Activated T-cell treated with anti-CD3 and anti-CD28 coated beads, Interleukin-2, amount 50 U/mL, for 48 hours (primary cell): ENCODE measurements at places on chromosomes 2 and 18.
A peak's percentile ranks its signal among the peaks of the same experiment; 100 is the strongest.

DNA sequence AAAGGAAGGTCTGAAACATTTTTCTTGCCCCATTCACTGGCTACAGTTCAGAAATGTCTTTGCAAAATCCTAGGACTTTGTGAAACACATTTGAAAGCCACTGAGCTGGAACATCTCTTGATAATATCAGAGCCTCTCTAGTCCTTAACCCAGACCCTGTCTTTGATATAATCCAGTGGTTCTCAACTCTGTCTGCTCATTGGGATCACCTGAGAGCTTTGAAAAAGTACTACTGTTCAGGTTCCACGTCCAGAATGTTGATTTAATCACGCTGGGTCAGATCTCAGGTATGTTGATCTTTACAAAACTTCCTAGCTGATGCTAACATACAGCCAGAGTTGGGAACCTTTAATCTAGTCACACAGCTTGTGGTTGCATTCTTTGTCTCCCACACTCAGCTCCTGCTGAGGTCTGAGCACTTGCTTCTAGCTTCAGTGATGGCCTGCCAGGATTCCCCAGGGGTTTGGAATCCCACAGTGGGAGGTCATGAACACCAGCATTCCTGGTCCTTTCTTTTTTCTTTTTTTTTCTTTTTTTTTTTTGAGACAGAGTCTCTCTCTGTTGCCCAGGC is 262.7 kb downstream of the SETBP1 start:
- no peak for DNase-seq

- no peak for DNase-seq
Measured at GRCh38 chr2:178284613-178285286, 90.4 kb downstream of the OSBPL6 start.

GRCh38 chr2:19351899-19352697 is 6.3 kb downstream of the OSR1 start:
- peak; percentile 21 for DNase-seq

DNA sequence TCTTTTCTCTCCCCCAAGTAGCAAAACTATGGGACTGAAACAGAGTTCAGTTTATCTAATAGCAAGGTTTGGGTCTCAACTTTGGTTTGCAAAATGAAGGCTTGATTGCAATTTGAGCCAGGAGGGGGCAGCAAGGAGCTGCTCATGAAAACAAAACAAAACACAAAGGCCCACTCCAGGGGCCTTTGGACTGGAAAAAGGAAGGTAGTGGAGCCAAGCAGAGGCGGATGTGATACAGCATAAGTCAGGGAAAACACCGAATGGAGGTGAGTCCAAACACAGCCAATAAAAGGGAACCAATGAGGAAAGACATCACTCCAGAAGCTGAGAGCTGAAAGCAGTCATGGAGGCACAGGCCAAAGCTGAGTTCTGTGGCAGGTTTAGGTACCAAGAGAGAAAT is 799.7 kb upstream of the ACVR2A start:
- DNase-seq: peak; percentile 70

- DNase-seq: no peak
Measured at GRCh38 chr2:136156411-136156810, 38.5 kb upstream of the CXCR4 start.

GRCh38 chr18:12478269-12479047 is 70.7 kb downstream of the PRELID3A start:
- DNase-seq: no peak

GRCh38 chr2:1140389-1141003 is 189.8 kb downstream of the SNTG2 start:
- peak; percentile 72 for DNase-seq

DNA sequence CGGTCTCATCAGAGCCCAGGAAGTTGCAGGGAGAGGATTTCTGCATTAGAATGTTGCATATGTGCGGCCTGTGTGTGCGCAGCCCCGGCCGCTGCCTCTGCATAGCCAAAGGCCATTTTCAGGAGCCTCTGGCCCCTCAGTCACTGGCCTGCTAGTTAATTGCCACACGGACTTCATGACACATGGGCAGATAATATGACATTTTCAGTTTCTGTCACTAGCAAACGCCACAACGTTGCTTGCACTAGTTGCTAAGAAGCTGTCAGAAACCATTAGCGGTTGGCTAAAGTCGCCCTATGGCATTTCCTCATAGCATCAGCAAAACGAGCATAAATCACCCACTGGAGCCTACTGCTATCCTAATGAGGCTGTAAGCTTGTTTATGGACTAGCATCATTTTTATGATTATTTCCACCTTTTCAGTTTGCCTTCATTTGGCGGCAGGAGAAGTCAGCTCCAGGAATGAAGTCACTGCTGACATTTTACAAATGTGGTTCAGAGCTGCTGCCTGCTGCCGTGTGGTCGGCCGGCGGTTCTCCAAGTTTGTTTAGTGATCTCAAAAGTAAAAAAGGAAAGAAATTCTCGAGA is 73.7 kb downstream of the MEIS1 start:
- DNase-seq: no peak

GRCh38 chr18:48629730-48630324 is 91.0 kb downstream of the CTIF start:
- DNase-seq: no peak

GRCh38 chr2:163802284-163802683 is 66.5 kb upstream of the FIGN start:
- no peak for DNase-seq

GRCh38 chr2:42938671-42939370 is 146.4 kb upstream of the HAAO start:
- no peak for DNase-seq

DNA sequence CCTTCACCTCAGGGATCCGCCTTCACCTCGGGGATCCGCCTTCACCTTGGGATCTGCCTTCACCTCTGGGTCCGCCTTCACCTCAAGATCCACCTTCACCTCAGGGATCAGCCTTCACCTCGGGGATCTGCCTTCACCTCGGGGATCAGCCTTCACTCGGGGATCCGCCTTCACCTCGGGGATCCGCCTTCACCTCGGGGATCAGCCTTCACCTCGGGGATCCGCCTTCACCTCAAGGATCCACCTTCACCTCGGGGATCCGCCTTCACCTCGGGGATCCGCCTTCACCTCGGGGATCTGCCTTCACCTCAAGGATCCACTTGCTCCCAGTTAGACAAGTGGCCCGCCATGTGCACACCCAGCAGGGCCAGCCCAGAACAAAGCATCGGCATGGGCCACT is 7.3 kb downstream of the KIF1A start:
- no peak for DNase-seq

GRCh38 chr18:22848615-22849014 is 84.5 kb upstream of the RBBP8 start:
- DNase-seq: no peak

DNA sequence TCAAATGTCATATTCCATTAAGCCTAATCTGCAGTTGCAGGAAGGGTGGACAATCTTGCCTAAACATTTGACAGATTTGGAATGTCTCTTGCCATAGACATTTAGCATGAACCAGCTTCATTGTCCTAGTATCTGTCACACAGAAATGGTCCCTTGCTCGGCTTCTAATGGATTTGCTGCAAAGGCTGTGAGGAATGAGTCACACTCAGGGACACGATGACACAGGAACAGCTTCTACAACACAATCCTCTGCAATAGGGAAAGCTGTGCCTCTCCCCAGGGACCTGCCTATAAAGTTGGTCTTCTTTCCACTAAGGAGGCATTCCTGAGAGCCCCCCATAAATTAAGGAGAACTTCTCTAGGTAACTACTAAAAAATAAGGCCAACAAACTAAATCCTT is 155.1 kb upstream of the L3MBTL4 start:
- DNase-seq: no peak

GRCh38 chr2:38398739-38399138 is 21.7 kb upstream of the ATL2 start:
- no peak for DNase-seq

GRCh38 chr2:195458936-195459335 is 198.1 kb upstream of the SLC39A10 start:
- no peak for DNase-seq

DNA sequence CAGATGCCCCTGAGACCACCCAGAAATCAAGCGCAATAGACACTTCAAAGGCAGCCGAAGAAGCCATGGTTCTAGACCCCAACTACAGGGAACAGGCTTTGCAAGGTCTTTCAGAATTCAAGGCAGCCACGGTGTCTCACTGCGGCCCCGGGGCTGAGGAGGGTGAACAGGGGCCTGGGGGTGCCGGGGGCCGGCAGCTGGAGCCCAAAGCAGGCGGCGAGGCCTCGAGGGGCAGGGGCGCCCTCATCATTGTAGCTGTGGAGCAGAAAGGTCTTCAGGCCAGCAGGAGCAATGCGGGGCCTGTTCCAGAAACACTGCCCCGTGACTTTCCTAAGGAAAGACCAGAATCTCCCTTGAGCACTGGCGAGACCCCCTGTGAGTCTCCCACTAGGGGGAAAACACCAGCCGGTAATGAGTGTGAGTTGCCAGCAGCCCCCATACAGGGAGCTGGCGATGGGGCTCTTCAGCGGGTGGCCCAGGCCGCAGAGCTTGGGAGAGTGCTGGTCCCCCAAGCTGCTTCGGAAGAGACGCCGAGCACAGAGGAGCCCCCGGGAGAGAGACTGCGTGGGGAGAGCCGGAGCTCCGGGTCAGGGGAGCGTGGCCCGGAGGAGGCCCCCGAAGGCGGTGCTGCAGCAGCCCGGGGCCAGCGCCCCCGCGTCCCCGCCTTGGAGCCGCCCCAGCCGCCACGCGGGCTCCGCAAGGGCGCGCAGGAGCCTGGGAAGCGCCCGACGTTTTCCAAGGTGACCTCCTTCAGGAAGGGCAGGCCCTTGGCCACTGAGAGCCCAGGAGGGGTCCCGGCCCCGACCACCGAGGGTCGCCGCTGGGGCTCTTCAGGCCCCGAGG is 79.1 kb downstream of the ARHGEF4 start:
- DNase-seq: no peak

DNA sequence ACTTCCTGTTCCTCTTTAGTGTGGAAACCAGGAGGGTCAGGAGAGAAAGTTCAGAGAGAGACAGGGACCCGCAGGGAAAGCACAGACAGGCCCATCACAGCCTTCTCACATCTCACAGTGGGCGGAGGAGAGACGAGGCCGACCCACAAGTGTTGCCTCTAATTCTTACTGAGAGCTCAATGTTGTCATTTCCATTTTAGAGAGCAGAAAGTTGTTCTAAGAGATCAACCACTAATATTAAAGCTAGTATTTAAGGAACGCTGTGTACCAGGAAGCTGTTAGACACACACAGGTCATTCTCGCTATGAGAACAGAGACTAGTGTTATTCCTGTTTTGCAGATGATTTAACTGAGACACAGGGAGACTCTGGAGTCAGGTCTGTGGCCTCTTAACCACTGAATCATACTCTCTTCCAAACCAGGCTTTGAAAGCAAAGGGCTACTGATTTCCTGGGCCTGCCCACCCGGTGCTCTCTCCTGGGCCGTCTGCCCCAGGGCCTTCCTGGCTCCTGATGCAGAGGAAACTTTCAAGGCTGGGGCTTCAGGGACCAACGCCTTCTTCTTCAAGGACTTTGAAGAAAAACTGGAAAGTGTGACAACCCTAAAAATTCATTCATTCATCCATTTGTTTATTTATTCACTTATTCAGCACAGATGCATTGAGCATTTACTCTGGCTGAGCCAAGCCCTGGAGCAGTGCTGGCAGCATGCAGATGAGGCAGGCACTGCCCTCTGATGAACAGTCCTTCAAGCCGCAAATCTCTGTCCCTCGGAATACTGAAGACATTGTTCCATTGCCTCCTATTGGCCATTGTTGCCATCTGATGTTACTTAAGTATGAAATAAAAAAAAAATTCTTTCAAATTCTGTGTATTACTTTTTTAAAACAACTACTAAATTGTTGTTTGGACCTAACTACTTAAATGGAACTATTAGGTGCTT is 37.2 kb upstream of the BIN1 start:
- no peak for DNase-seq

DNA sequence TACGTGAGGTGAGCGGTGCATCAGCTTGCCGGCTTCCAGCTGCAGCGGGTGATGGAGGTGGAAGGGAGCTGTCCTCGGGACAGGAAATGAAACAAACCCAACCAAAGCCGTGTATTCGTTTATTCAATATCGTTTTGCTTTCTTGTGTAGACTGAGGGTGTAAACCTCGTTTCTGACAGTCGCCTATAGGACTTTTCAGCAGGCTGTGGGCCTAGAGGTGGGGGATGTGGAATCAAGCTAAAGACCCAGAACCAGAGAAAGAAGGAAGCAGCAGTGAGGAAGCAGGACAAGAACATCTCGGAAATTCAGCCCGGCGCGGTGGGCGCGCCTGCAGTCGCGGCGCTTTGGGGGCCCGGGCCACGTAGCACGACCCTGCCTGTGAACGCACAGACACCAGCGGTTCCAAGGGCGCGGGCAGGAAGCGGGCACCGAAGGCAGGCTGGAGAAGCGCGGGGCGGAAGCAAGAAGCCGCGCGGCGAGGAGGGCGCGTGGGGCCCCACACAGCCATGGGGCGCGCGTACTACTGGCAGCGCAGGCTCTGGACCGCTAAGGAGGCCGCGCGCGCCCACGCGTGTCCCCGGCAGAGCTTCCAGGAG is 755 bp upstream of the ATP9B start:
- no peak for DNase-seq

GRCh38 chr2:30781961-30782533 is 25.2 kb downstream of the CAPN13 start:
- no peak for DNase-seq

GRCh38 chr2:51995293-51995692 is 963.4 kb upstream of the NRXN1 start:
- no peak for DNase-seq

- no peak for DNase-seq
Measured at GRCh38 chr2:113809076-113809736, 52.8 kb upstream of the SLC35F5 start.

DNA sequence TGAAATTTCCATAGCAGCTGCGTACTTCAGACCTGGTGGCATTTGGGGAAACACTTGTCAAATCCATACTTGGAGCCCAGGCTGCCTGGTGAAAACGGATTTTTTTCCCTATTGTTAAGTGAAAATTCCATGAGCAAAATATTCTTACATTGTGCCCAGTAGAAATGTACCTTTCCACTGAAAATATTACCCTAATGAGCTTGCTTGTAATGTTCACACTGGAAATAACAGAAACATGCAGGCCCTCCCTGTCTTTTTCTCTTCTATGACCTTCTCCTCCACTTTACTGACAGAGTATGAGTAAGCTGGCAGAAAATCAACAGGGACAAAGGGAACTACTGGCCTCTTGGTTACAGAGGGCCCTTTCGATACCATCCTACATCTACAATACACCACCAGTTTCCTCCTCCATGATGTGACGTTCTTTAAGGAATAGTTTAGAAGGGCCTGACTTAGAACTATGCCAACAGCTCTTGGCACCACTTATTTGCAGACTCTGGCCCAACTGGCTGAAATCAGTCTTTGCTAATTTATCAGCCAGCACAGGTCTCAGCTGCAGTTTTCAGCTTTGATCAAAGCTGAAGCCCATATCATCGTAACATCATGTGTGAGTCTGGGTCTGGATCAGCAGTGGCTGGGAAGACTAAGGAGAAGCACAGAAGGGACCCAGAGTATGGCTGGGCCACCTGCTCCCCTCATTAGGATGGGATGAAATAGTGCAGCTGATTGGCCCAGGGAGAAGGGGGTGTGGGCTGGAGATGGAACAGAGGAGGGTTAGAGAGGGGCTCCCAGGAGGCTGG is 272.2 kb upstream of the ID2 start:
- peak; percentile 20 for DNase-seq
